ENCODE measurements at places on chromosomes 6 and 20.

GRCh38 chr6:32895006-32895345, 41.0 kb downstream of the PSMB9 start:
- DNase-seq = no peak

GRCh38 chr20:50528804-50529351, 18.7 kb downstream of the PTPN1 start:
- no peak for DNase-seq

DNA sequence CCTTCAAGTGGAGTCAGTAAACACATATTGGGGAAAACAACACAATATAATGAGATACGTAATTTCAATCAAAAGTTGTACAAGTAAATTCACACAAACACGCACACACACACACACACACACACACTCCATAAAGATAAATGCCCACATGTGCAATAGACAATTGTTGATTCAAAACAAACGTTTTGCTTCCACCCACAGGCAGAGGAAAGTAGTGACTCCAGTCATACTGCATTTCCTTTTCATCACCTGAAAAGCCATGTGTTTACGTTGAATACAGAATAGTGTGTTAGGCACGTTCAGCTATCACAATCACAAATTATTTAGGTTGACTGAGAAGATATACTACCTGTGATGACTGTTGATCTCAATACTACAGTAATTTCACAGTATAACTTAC, 443.8 kb upstream of the MANEA start:
- peak; percentile 2 for DNase-seq

- DNase-seq = no peak
Measured at GRCh38 chr6:91281901-91282300, 695.0 kb upstream of the MAP3K7 start.

GRCh38 chr6:166583230-166583965, 3.1 kb downstream of the RAMACL start:
- no peak for DNase-seq
